Muscle of leg (tissue), 16 donors: ENCODE measurements at places on chromosomes 7 and 10. TPM values are rescaled to one million over a fixed set of nuclear protein-coding genes. Genes with fewer than 3 reads are reported as not detected.
A peak's percentile ranks its signal among the peaks of the same experiment; 100 is the strongest.

DNA sequence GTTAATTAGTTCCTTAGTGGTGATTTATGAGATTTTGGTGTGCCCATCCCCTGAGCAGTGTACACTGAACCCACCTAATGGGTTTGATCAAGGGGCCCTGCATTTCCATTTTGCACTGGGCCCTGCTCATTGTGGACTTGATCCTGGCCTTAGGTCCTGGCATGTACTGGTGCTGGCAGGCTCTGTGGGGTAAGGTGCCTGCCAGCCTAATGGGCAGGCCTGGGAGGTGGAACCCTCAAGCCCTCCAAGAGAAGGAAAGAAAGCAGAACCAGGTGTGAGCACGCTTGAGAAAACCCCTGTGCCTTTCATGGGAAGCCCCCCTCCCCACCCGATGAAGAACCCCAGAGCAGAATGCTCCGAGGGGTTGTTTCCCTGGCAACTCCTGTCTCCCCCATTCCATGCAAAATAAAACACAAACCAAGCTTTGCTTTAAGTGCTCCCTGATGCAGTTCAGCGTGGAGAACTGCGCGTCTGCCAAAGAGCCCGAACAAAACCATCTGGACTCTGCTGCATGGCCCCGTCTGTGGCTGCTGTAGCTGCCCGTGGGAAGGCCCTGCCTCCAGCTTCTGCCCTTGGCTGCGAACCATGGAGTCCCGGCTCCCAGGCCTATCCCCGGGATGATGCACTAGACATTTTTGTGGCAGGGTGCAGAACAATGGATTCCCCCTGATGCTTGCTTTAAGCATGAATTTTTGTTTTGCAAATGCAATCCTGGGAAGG is 123.3 kb downstream of the PRPF18 start:
- DNase-seq: peak; percentile 70

DNA sequence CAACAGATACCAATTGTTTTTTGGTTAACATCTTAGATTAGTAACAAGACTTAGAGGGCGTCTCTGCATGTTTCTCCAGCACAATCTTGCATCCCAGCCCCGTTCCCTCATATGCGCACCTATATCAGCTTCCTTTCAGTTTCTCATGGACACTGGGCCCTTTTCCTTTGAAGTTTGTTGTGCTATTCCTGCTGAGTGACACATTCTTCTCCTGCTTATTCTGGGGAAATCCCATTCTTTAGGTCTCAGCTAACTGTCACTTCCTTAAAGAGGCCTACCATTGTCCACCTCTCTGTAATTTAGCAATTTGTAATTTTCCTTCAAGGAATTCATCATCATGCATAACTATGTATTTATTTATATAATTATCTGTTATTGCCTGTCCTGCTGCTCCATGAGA is 110.3 kb upstream of the STEAP1B start:
- DNase-seq: no peak

DNA sequence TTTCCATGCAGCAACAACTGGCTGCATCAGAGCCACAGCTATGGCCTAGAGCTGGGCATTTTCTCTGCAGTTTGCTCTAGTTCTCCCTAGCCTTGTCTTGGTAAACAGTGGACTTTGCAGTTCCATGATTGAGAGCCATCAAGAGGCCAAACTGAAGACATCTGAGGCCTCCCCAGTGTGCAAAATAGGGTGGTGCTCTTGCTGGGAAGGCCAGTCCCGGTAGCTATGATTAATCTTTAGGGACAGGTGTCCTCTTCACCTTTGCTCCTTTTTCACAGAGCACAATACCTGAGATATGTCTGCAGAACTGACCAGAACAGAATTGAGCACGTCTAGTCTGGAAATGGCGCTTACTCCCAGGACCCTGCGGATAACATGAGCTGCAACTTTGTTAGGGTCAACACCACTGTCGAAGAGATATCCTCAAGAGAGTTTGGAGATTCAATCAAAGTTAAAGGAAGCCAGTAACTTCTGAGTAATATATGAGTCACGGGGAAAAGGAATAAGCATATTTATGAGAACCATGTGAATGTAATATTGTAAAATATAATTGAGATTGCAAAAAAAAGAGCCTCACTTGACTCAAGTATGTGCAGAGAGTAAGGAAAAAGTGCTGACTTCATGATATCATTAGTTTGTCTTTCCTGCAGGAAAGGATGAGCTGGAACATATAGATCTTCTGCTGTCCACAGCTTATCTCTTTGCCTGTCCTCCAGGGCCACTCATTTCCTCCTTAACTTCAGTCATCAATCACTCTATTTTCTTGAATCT is 76.7 kb downstream of the ANK3 start:
- no peak for DNase-seq

DNA sequence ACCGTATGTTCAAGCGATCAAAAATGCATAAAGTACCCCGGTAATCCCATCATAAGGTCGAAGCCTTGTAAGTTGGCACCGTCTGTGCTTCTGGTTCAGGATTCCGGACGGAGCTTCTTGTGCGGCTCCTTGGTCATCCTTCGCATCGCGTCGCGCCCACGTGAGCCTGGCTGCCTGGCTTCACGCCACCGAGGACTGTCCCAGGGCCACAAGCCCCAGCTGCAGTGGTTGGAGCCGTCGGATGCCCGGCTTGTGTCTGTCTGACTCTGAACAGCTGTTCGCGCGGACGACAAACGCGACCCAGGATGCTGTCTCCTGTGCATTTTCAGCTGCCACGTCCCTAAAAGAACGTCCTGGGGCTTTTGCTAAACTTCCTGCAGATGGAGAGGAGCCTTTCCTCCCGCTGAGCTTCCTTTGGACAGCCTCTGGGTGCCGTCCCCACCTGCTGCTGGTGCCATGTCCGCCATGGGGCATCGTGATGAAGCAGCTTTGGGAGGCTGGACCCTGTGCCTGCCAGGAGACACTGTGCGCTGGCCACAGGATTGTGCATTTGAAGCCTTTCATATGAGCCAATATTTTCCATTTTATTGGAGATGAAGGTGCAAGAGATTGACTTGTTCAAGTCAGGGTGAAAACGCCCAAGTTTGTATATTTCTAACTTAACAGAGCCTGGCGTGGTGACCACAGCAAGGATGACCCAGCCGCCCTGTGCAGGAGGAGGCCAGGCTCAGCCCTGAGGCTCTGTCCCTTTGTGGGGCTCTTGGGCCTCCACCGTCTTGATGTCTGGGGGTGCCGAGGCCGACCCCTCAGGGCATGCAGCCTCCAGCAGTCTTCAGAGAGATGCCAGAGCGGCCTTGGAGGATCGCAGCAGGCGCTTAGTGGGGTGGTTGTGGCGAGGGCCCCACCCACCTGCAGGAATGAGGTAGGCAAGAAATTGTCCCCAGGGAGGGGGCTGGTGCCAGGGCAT is 6.7 kb upstream of the JAKMIP3 start:
- no peak for DNase-seq

The SHTN1 gene
- total RNA-seq: 3.3 TPM

DNA sequence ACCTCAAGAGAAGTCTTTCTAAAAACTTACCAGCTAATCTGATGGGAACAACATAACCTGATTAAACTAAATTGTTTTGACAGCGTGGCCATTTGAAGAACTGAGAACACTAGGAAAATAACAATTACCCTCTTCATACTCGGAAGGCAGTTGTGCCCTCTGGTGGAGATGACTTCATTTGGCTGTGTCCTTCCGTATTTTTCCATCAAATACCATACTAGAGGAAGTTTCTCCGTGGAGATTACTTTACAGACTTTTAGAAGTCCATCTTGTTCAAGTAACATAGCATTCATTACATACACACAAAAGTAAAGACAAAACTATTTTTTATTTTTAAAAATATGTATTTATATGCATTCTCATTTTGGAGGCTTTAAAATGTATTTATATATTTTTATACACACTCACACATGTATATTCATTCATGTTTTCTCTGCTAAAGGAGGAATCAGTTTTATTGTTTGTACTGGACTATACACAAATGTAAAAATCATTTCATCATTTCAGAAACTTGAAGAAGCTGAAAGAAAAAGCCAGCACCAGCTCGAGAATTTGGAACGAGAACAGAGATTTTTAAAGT is 25.2 kb downstream of the SMNDC1 start:
- peak; percentile 80 for DNase-seq

The FAM25A gene
- not detected for total RNA-seq

DNA sequence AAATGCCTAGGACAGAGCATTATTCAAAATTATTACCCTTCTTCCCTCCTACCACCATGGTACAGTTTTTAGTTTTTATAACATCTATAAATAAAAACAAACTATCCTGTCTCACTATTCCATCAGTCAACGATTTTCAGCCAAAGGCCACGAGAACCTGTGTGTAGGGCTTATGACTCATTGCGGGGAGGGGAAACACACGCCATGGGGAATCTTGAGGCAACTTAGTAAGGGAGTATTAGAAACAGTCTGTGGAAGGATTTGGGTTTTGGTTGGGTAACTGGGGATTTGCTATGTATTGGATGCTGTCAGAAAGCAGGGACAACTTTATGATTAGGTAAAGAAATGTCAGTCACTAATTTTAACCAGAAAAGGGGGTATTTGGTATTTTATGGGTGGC is 14.7 kb downstream of the GPR141 start:
- DNase-seq: no peak

DNA sequence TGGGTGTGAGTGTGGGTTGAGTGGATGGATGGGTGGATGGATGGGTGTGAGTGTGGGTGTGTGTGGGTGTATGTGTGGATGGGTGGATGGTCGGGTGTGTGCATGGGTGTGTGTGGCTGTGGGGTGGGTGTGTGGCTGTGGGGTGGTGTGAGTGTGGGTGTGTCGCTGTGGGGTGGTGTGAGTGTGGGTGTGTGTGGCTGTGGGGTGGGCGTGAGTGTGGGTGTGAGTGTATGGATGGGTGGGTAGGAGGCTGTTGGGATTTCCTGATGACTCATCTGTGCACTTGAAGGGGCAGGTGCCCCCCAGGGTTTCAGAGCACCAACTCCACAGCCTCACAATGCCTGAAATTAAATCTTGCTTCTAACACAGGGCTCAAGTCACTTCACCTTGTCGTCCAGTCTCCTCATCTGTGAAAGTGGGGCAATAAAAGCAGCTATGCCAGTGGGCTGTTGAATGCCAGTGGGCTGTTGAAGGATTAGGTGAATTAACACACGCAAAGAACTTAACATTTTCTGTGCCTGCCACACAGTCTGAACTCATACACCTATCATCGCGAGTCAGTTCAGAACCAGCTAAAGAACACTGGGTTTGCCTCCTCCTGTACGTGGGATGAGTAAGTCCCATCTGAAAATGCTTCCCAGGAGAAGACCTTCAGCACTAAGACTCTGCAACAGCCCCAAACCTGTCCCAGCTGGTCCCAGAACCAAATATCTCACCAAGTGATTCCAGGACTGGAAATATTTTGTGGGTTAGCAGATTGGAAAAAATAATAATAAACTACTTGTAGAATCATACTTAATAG is 32.0 kb downstream of the SFMBT2 start:
- DNase-seq: no peak

DNA sequence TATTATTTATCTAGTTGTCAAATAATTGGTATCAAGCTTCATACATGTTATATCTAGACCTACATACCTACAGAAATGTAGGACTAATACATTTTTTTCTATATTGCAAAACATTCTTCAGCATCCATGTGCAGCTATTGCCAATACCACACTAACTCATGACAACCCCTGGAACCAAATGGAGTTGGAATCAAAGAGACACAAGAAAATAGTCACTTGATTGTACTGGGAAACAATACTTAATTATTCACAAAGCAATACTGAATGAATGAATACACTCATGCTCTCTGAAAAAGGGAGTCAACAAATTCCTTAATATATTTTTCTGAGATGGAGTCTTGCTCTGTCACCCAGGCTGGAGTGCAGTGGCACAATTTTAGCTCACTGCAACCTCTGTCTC is 10.4 kb upstream of the CFAP43 start:
- DNase-seq: no peak

The CACNB2 gene
- 1.3 TPM for total RNA-seq

DNA sequence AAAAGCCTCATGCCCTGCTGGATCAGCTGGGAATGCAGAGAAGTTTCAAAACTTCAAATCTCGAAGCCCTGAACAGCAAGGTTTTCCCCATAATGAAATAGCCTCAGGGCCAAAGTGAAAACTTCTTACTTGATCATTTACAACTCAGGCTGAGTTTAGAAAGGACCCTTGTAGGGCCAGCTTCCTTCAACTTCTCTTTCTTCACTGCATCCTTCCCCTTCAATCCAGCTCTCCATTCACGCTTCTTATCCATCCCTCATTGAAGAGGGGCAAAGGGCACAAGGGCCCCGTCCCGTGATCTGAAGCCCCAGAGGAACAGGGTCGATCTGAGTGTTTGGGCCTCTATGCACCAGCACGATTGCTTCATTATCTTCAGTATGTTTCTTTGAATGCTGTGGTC is 392.2 kb upstream of the CELF2 start:
- no peak for DNase-seq

- DNase-seq: no peak
Observed at GRCh38 chr7:30986331-30986730, 22.6 kb downstream of the GHRHR start.

GRCh38 chr7:14688208-14688607 is 214.3 kb downstream of the DGKB start:
- DNase-seq: no peak

DNA sequence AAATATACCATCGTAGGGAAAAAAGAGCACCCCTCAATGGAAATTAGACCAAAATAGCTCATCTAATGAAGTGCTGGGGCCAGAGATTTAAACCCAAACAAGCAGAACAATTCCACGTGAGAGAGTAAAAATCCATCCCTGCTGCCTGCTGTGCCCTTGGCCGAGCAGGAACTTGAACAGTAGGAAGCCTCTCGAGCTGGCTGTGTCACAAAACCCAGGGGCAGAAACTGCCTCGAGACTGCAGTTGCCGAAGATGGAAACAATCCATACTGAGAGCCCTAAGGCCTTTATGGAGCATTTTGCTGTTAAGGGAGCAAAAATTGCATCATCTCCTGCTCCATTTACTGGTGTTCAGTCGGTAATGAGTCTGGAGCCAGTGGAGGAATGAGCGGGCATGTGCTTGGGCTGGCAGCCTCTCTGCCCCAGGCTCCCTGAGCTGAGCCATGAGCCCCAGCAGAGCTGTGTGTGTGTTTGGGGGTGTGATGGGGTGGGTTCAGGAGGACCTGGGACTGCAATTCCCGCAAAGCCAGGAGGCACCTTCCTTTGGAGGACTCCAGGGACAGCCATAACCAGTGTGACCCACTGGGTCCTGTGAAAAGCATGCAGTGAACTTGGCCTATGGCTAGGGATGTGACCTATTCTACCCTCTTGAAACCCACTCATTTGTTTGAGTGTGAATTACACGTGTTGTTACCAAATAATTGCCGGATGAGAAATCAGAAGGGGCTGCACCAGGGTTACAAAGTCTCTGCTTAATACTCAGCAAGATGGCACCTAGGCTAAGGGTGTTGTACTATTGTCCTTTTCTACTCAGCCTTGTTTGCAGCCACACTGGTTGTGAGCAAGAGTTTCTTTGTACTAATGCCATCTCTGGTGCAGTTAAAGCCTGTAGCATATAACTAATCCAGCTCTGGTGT is 58.3 kb downstream of the CDHR3 start:
- DNase-seq: peak; percentile 33

- DNase-seq: no peak
Observed at GRCh38 chr7:140915935-140916555, 8.7 kb downstream of the BRAF start.

DNA sequence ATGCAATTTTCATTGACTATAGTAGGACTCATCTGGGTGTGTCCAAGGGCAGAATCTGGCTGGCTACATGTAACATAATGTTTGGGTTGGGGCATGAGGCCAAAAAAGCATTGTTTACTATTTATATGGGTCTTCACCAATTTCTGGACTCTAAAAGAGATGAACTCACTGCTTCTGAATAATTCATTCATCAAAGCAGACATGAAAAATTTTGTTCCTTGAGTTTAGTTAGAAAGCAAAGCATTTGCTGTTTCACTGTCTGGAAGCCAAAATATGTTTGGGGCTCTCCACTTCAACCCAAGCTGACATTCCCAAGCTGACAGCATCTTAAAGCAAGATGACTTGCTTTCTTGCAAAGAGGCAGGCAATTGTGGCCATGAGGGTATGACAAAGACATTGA is 670.6 kb downstream of the SUGCT start:
- DNase-seq: no peak
